Hematopoietic multipotent progenitor cell treated with erythropoietin and hydrocortisone succinate and interleukin-3 and kit ligand, for 6 days (in vitro differentiated cells): ENCODE measurements at places on chromosomes 4 and X.
A peak's percentile ranks its signal among the peaks of the same experiment; 100 is the strongest.

DNA sequence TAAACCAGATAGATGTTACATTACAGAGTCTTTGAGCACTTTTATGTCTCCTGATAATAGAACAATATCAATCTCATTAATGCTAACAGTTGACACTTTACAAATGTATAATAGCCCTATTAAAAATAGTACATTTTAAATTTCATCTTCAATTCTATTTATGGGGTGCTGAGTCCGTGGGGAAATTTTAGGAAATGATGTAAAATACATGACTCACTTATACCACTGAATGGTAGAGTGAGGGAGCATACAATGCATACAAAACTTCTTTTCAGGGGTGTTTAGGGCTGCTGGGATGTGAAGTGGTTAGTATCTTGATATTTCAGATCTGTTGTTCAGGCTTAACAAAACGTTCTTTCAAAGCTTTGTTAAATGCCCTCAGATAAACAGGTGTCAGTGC is 696.2 kb downstream of the TRAM1L1 start:
- DNase-seq: no peak

GRCh38 chrX:14697451-14697850 is 168.1 kb downstream of the GLRA2 start:
- peak; percentile 51 for DNase-seq

GRCh38 chrX:72079607-72080006 is 52.1 kb downstream of the RTL5 start:
- no peak for DNase-seq

DNA sequence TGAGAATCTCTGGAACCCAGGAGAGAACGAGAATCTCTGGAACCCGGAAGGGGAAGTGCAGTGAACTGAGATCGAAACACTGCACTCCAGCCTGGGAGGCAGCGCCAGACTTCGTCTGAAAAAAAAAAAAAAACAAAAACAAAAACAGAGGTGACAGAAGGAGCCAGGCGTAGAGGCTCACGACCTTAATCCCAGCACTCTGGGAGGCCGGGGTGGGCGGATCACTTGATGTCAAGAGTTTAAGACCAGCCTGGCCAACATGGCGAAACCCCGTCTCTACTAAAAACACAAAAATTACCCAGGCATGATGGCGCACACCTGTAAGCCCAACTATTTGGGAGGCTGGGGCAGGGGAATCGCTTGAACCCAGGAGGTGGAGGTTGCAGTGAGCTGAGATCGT is 17.0 kb downstream of the ZNF280C start:
- DNase-seq: no peak

- DNase-seq: no peak
These were observed 26.9 kb upstream of the GJB1 start for GRCh38 chrX:71195964-71196649.

DNA sequence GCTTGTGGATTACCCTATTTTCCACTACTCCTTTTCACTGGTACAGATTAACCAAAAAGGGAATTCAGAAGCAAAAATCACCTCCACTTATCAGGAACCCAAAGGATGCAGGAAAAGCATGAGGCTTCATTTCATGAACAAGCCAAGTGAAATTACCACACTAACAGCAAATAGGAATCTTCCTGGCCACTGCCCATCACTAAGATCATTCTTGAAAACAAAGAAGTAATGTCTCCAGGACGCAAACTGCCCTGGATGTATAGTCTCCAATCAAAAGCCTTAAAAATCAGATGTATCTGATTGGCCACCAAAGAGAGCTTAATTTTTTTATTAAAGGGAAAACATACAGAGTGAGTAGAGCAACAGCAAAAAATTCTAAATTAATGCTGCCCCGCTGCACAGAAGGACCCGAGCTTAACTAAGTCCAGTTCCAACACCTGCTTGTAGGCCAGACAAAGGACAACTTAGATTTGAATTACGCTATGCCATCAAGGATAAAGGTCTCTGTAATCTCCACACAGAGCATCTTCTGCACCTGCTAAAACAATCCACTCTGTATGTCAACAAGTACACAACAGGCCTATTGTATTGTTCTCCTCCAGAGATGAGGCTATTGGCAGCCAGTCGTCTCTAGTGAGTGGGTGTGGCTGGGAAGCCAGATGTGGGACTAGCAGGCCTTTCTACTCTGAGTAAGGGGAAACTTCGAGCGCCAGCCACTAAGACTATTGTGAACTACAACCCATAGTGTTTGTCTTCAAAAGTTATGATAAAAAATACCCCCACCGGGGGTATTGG is 12.4 kb downstream of the ZDHHC9 start:
- no peak for DNase-seq
